ENCODE measurements at places on chromosomes 13 and 19.

DNA sequence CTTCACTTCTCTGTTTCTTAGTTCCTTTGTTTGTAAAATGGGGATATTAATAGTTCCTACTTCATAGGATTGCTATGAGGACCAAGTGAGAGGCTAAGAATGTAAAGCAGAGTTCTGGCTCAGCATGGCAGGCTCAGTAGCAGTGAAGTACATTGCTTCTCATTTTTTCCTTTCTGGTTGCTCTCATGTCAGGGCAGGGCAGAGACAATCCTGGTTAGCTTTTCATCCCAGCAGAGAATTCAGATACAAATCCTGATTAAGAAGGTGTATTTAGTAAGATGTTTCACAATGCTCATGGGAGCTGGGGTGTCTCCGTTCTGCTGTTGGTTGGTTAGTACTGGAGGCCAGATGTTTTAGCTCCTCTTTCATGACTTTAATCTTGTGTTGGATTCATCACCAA, 42.9 kb downstream of the WASF3 start:
- DNase-seq = no peak

GRCh38 chr13:62371737-62372136, 956.1 kb upstream of the PCDH20 start:
- no peak for DNase-seq

- DNase-seq = no peak
These were observed 186.8 kb downstream of the NUFIP1 start for GRCh38 chr13:44802491-44802890.

- DNase-seq = no peak
These were observed 274.6 kb downstream of the ITGBL1 start for GRCh38 chr13:101727118-101727517.

DNA sequence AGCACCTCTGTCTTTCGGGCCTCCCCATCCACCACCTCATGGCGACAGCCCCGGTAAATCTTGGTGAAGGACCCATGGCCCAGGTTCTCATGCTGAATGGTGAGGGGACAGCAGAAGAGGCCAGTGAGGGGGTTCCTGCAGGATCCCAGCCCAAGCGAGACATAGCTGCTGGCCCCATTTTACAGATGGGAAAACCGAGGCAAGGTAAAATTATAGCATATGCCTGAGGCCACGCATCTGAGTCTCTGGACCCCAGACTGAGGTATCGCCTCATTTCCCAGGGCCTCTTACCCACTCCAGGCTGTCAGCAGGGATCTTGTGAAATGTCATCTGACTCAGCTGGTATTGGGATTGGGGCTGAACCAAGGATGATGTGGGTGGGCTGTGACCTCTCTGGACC, 9.8 kb downstream of the JAK3 start:
- DNase-seq = no peak

- DNase-seq = no peak
These were observed 98.8 kb downstream of the EPSTI1 start for GRCh38 chr13:42893214-42893671.

- DNase-seq = no peak
These were observed 25.1 kb downstream of the CARD8 start for GRCh38 chr19:48230555-48231129.

DNA sequence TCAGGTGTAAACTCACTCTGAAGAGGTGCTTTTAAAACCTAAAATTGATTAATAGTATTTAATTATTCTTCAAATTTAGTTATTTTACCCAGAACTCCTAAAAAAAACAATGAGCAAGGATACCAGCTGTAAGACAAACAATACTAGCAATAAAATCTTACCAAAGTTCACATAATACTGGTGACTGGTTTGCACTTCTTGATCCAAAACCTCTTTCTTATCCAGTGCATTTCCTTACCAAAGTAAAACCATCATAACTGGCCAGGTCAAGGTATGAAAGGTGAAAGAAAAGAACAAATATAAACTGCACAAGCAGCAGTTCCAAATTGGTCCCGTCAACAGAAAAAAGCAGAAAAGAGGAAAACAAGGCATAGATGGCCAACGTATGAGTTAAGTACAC, 62.7 kb downstream of the PSPC1 start:
- no peak for DNase-seq

GRCh38 chr13:57992416-57992815, 360.9 kb downstream of the PCDH17 start:
- no peak for DNase-seq

DNA sequence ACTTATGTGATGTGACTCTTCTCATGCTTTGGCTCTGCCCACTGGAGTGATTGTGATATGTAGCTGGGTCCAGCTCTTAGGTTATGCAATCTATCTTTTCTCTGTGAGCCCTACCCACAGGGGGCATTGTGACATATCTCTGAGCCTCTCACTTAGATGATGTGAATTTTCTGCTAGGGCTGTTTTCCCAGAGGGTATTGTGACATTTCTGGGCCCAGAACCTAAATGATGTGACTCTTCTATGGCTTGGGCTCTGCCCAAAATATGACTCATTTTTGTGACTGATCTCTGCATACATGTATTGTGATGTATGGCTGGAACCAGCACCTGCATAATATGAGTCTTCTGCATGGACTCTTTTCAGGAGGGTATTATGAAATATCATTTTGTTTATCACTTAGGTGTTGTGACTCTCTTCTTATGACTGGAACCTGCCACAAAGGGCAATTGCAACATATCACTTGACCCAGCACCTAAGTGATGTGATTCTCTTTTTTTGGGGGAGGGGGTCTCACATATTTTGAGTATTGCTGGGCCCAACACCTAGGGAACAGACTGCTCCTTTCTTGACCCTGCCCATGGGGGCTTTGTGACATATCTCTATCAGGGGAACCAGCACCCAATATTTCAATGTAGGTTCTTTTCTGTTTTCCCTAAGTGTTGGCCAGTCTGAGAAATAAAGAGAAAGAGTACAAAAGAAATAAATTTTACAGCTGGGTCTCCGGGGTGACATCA, 12.1 kb upstream of the ZNF254 start:
- DNase-seq = no peak

Measured in SHP77 (cell line).